ENCODE measurements at places on chromosomes 5 and 9.
A peak's percentile ranks its signal among the peaks of the same experiment; 100 is the strongest.

DNA sequence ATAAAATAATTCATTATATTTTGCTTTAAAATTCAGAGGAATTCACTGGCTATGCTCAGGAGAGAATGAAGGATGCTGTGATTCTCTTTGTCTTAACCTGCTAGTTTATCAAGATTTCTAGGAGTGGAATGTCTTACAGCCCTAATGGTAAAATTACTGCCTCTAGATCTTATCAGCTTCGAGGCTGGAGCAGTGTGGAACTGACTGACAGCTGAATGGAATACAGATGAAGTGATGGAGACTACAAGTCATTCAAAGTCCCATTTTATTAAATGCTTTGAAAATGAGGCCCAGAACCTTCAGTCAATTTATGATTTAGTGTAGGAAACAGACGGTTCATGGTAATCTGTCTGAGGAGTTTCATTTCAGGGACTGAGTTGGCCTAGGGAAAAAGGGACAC lies 202.1 kb downstream of the RFX3 start:
- DNase-seq: no peak

GRCh38 chr5:150626853-150627276 lies 13.6 kb upstream of the SYNPO start:
- no peak for DNase-seq

DNA sequence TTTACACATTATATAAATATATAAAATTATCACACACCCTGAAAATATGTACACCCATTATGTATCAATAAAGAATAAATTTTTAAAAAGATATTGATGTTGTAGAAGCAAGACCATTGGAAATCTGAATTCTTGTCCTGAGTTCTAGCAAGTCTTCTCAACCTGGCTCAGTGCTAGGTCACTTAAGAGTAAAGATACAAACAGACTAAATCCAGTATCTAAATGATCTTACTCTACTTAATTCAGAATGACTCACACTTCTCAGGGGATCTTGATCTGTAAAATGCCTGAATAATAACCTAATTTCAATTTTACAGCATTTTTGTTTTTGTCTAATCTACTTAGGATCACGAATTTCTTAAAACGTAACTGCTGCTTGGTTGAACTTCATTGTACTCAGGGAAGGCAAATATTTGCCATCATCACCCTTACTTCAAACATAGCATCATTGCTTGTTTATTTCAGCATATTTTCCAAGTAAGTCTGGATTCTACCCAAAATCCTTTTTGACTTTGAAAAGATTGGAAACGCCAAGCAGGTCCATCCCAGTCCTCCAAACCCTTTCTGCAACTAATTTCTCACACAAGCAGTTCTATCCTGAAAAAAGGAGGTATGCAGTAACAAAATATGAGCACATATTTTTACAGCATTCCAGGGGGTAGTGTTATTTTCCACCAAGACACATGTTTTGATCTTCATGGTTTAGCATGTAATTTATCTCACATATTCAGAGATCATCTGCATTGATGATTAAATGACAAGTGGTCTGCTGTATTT lies 582.6 kb downstream of the PSAT1 start:
- DNase-seq: no peak

DNA sequence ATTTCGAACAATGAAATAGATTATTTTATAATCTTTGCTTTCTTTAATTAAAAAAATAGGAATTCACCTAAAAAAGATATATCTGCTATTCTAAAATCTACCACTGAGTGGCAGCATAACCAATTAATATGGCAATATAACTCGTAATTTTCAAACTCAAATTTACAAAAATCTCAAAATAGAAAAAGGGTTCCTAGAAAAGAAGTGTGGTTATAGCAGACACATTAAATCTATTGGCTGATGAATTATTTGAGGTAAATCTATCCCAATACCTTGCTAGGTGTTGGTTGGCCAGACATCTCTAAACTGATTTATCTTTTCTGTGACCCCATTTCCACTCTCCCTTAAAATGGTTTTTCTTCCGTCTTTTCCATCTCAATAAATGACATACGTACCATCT lies 30.2 kb upstream of the NRG2 start:
- DNase-seq: no peak

DNA sequence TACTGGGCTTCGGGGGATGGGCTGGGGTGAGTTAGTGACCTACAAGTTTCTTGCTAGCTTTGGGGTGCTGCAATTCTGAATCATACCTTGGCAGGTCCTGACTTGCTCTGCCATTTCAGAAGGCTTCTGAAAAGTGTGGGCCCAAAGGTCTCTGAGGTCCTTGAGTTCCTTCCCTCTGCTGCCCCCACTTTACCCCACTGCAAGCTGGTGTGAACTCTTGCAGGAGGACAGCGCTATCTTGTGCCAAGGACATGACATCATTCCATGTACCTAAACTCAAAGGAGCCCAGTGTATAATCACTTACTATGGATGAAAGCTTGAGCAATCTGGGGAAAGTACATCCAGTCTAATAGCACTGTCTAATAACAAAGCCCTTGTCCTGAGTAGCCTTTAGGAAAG lies 157.4 kb downstream of the RMI1 start:
- DNase-seq: no peak

GRCh38 chr5:64838376-64838775 lies 69.6 kb downstream of the CWC27 start:
- DNase-seq: no peak

DNA sequence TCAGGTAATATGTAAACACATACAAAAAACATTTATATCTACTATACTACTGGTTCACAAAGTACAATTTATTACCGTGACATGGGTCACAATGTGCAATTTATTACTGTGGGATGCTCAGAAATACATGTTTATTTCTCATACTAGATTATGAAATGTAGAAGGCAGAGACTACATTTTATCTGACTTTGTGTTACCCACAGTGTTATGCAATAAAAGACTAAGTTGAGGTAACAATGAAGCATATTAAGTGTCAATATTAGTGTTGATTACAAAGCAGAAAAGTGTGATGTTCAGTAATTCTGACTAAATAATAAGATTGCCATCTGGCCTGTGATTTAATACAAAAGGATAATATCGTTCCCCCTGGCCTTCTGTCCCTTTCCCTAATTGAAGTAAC lies 42.4 kb downstream of the CPLANE1 start:
- no peak for DNase-seq

- DNase-seq: no peak
Observed at GRCh38 chr5:10502578-10502977, 60.9 kb downstream of the ROPN1L start.

GRCh38 chr5:72067682-72068470 lies 39.4 kb upstream of the MAP1B start:
- DNase-seq: peak; percentile 71

DNA sequence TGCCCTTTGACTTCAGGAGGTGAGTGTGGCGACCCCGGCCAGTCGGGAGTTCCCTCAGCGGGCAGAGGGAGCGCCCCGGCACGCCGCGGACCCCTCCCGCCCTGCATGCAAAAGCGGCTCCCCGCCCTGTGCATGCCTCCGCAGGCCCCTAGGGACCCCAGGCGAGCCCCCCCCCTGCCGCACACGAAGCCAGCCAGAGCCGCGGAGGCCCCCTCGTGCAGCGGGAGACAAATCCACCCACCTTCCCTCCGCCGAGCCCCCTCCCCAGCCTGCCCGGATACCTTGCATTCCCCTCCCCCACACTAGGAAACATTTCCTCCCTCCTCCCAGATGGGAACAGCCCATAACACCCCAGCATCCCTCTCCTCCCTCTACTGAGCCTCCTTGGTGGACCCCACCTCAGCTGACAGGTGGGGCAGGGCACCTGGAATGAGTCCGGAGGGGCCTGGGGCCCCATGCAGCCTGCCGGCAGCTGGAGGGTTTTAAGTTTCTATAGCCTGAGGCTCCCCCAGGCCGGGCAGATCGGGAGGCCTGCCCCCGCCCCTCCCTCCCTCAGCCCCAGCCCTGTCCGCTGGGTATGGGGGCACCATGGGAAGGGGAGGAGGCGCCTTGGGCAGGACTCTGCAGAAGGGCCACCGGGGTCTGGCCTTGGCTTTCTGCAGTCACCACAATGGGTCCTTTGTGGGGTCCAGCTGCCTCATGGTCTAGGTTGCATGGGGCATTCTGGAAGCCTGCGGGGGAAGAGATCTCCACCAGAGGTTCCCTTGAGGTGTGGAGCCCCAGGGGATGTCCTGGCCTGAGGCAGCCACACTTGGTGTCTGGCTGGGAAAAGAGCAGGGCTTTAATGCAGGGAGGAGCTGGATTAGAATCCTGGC lies 601 bp downstream of the ERGIC1 start:
- no peak for DNase-seq

GRCh38 chr5:180027459-180028089 lies 44.0 kb downstream of the RNF130 start:
- DNase-seq: no peak

- DNase-seq: no peak
Observed at GRCh38 chr5:176736301-176736930, 73.9 kb upstream of the UNC5A start.

Measured in amniotic stem cell (primary cell).